ENCODE measurements at places on chromosomes 1 and 21.

- DNase-seq: peak; percentile 37
Measured at GRCh38 chr1:221961532-221962292, 219.8 kb upstream of the DUSP10 start.

DNA sequence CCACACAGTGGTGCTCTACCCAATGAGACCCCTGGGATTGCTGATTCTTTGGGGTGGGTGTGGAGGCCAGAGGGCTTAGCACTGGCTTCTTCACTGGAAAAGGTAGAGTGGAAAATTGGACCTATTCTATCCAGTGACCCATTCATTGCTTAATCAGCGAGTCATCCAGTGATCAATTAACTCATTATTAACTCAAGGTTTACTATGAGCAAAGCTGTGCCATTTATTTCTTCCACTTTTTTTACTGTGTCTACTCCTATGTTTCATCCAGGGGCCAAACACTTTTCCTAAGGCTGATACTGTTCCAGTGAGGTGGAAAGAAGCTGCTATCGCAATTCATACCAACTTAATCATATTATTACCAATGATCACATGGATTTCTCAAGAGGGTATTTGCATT, 363.9 kb downstream of the RPS6KC1 start:
- DNase-seq: no peak

DNA sequence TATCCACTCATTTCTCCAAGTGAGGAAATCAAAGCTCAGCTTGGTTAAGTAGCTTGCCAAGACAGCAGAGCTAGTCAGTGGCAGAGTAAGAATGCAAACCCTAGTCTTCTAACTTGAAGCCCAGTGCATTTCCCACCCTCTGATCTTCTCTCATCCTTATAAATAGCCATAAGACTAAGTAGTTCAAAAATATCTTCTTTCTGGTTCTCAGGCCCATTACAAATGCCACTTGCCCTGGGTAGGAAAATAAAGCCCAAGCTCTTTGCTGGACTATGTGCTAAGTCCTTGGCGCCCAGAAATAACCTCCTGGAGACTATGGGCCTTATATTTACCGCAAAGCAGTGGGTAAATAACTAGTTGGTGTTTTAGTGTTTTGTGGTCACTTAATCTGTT, 505.8 kb downstream of the PLPP3 start:
- DNase-seq: no peak

DNA sequence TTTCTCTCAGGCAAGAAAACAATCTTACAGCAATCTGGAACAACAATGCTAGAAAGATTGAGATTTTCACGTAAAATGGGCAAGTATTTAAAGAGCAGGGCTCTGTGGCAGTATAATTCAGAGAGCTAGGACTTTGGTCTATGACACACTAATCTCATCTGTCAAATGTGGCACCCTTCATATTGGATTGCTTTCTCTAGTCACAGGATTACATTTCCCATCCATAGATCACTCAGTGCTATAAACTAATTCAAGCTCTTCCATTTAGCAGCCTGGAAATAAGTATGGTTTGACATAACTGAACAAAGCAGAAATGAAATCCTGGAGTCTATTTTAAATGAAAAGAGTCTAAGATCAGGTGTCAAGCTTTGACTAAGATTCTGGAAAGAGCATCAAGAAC, 263.1 kb upstream of the TMPRSS15 start:
- no peak for DNase-seq
